ENCODE measurements at places on chromosomes 13 and 19.

DNA sequence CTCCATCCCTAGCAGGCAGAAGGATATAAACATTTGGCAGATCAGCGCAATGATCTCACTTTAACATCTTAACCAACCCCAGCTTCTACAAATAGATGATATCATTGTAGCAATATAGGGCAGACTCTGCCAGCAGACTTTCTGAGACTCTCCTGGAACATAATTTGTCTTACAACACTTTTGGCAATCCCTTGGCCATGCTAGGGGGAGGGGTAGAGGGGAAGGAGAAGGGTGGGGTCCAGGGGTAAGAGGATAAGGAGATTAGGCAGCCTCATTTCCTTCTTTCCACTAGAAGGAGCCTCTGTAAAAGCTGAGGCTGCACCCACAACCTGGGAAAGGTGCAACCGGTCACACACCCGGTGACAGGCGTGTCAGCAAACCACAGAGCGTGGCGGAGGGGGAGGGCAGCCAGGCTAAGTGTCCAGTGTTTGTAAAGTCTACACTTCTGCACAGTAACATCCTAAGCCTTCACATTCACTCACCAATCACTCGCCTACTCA is 8.7 kb upstream of the UBAC2 start:
- DNase-seq, result no peak

DNA sequence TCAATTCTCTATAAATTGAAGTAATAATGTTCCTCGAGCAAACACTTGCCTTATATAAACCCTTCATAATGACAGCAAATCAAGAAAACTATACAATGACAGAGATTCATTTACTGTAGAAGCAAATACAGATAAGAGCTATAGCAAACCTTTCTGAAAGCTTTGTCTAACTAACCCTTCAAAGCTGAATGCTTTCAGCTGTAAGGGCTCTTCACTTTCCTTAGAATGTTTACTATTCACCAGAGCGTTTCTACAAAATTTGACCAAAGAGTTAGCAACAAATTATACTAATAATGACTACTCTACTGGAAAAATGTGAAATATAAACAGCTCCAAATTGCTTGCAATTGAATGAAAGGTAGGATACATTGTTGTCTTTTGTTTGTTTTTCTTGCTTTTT is 218.1 kb downstream of the SLITRK5 start:
- no peak for DNase-seq

DNA sequence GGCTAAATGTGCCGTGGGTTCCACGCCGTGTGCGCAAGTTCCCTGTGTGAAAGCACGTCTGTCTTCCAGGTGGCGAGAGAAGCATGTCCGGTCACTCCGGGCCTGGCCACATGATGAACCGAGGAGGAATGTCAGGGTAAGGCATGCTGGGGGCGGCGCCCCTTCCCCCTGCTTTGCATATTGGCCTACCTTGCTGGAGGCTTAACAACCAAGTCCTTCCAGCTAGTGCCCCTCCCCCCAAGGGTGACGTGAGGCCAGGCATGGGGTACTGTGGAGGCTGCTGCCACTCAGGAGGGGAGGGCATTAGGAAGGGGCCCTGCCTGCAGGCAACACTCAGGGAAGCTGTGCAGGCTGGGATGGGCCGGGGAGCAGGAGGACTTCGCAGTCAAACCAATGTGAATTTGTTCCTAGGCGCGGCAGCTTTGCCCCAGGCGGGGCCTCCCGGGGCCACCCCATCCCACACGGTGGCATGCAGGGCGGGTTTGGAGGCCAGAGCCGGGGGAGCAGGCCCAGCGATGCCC is 12.5 kb downstream of the MICOS13 start:
- DNase-seq, result no peak

GRCh38 chr13:110214637-110215036 is 92.3 kb downstream of the COL4A1 start:
- no peak for DNase-seq

DNA sequence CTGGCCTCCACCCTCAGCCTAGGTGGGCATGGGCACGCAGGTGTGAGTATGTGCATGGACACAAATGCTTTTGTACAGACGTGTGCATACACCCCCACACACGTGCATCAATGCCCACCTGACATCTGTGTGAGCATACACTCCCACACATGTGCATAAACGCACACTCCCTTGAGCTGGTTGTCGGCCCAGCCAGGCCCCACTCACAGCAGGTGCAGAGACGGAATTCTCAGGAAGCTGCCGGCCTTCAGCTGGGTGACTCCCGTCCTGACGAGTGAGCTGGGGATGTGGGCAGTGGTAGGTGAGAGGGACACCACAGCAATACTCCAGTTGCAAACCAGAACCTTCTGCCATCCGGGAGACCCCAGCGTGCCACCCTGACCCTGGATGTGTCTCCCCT is 1.0 kb downstream of the LGI4 start:
- no peak for DNase-seq

- no peak for DNase-seq
These were observed 9.8 kb downstream of the DDX39A start for GRCh38 chr19:14409146-14410023.

DNA sequence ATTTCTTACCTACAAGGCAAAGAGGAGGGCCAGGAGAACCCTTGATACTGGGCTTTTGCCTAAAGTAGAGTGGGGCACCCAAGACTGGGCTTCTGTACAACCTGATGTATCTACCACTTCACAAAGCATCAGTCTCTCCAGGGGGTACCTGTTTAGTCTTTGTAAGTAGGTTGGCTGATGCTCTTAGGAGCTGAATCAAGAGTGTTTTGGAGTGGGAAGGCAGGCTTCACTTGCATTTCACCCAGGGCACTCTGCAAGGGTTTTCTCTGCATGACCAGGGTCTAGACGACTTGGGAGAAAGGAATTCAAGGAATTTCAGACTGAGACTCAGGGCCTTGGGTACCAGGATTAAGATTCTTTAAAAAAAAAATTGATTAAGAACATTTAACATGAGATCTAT is 361.5 kb downstream of the RFC3 start:
- no peak for DNase-seq

GRCh38 chr13:29648760-29649159 is 53.3 kb upstream of the SLC7A1 start:
- no peak for DNase-seq

DNA sequence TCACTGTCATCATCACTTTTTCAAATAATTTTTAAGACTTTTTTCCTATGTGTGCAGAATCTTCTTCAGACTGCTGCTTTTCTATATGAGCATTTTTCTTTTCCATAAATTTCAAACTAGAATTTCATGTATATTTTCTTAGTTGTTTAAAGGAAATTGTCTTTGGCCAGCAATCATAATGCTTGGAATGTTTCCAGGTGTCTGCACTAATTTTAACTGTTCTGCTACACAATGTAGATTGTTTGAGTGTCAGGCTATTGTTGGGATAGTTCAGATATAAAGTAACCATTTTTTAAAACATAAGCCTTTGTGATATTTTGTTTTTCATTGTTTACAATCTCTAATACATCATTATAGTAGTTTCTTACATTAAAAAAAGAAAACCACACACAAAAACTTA is 1418.5 kb downstream of the EFNB2 start:
- no peak for DNase-seq

GRCh38 chr13:39474600-39474999 is 128.4 kb downstream of the LHFPL6 start:
- no peak for DNase-seq

DNA sequence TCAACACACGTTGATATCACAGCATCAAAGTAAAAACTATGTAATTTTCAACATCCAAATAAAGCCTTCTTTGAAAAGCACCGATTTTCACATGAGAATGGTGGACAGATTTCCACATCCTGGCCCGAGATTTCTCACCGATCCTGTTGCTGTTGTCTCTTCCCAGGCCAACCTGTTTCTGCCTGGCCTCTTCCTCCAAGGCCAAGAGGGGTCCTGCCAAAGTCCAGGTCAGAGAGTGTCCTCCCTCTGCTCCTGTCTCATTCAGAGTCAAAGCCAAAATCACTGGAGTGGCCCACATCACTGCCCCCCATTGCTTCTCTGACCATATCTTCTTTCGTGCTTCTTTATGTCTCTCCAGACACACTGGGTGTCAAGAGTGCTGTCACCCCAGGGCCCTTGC is 49.5 kb downstream of the CHST8 start:
- no peak for DNase-seq

DNA sequence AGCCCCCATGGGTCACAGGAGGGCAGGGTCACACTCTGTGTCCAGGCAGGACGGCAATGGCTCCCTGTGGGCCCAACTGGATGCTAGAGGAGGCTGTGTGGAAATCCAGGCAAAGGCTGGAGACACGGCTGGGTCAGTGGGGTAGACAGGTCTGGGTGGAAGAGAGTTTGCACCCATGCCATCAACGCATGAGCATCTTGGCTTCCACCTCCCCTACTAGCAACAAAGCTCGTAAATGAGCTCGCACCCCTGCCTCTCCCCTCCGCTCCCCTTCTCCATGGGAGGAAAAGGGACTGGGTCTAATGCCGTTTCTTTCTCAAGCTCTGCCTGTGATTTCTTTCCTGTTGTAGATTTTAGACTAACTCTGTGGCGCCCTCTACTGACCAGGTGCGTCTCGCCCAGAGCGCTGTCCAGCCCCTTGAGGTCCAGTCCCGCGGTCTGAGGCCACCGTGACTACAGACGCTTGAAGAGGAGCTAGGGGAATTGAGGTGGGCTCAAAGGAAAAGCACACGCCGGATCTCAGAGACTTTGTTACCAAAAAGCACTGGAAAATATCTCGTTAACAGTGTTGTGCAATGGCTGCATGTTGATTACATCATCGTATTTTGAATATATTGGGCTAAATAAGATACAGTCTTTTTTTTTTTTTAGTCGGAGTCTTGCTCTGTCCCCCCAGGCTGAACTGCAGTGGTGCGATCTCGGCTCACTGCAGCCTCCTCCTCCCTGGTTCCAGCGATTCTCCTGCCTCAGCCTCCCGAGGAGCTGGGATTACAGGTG is 50.7 kb upstream of the USP29 start:
- no peak for DNase-seq

DNA sequence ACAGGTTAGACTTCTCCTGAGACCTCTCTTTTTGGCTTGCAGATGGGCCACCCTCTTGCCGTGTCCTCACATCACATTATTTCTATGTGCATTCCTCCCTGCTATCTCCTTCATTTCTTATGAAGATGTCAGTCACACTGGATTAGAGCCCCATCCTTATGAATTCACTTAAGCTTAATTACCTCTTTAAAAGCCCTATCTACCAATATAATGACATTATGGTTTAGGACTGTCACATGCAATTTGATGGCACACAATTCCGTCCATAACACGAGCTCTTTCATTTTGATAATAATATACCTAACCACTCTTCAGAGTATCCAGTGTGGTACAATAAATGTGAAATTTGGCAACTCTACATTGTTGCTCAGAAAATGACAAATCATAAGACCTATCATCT is 1037.3 kb downstream of the DIAPH3 start:
- DNase-seq, result no peak

DNA sequence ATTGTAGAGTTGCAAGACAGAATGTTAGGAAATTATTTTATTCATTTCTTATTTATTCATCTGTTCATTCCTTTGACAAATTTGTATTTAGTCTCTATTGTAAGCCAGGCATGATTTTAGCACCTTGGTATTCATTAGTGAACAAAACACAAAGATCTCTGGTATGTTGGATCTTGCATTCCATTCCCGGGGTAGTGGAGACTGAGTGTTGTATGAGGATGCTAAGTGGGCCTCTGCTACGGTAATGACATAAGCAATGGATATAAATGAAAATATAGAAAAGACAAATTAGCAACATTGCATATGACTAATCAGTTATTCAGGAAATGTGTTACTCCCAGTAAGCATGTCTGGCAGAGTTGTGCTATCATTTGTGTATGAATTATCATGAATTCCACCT is 449.3 kb downstream of the PCDH17 start:
- DNase-seq, result no peak

DNA sequence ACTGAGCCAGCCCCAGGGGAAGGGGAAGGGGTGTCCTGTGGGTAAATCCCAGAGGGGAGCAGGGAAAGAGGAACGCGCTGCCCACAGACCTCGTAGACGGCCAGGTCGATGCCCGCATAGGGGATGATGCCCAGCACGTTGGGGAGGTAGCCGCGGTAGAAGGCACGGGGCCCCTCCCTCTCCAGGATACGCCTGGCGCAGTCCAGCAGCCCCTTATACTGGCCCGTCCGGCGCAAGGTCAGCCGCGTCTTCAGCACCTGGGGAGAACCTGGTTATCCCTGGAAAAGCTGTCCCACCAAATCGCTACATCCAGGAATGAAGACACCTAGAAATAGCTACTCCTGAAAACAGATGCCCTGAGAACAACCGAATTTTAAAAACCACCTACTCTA is 7.4 kb downstream of the SLC25A23 start:
- DNase-seq, result no peak

All from 8988T (cell line).